ENCODE measurements at places on chromosomes 7 and 10. TPM values are rescaled to one million over a fixed set of nuclear protein-coding genes. Genes with fewer than 3 reads are reported as not detected.

DNA sequence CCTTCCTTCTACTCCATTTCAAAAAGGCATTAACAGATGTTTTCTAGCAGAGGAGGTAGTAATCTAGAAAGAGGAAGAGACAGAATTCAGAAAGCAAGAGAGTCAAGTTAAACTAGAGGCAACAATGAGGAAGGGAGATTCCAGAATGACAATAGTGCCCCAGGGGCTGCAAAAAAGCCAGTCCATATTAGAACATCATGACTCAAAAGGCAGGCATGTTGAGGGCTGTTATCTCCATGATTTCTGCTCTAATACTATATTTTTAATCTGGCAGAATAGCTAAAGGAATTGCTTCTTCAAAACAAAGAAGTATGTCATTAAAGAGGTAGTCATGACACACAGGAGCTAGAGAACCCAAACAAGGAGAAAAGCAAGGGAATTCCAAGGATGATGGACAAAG is 599.6 kb downstream of the INHBA start:
- no peak overlapping the region for H3K4me3 ChIP-seq
- H3K27ac ChIP-seq: no peak overlapping the region
- H3K4me1 ChIP-seq: peaks cover 6% of the 10 kb centered on the region
- H3K36me3 ChIP-seq: no peaks in the 10 kb centered on the region
- no peaks in the 10 kb centered on the region for H3K27me3 ChIP-seq

- H3K36me3 ChIP-seq: no peaks in the 10 kb centered on the region
- no peak for DNase-seq
- no peaks in the 10 kb centered on the region for H3K4me1 ChIP-seq
- H3K4me3 ChIP-seq: no peak overlapping the region
- H3K27ac ChIP-seq: no peak overlapping the region
- no peaks in the 10 kb centered on the region for H3K27me3 ChIP-seq
Observed at GRCh38 chr10:23912884-23913404, 296.0 kb upstream of the KIAA1217 start.

ACTL6B gene
- not detected for total RNA-seq

DNA sequence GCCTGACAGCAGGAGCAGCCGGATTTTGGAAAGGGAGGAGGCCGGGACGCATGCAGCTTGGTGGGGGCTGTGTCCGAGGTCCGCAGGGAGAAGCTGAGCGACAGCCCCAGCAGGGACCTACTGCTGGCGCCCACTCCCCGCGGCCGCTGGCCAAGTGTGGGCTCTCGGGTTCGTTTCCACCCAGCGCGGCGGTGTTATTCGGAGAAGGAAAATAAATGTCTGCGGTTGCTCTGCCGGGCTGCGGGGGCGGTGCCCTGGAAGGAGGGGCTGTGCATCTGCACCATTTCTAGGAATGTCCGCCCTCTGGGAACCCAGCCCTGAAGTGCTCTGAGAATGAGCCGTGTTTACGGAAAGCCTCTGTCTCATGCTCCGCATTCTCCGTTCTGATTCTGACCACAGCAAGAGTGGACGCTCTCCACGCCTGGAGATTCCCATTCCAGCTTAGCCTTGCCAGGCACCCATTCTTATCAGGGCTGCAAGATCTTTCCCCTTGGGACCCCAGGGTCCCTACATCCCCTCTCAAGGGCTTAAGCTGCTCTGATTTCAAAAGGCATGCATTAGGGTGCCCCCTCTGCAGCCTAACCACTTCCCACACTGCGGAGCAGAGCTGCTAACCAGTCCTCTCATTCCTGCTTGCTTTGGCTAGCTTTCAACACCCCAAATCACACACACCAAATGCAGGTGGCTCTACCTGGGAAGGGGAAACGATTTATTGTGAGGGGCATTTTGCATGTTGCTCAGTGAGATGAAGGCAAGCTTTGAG is 256.6 kb upstream of the GLI3 start:
- no peaks in the 10 kb centered on the region for H3K27me3 ChIP-seq
- peak; percentile 91 for DNase-seq

DNA sequence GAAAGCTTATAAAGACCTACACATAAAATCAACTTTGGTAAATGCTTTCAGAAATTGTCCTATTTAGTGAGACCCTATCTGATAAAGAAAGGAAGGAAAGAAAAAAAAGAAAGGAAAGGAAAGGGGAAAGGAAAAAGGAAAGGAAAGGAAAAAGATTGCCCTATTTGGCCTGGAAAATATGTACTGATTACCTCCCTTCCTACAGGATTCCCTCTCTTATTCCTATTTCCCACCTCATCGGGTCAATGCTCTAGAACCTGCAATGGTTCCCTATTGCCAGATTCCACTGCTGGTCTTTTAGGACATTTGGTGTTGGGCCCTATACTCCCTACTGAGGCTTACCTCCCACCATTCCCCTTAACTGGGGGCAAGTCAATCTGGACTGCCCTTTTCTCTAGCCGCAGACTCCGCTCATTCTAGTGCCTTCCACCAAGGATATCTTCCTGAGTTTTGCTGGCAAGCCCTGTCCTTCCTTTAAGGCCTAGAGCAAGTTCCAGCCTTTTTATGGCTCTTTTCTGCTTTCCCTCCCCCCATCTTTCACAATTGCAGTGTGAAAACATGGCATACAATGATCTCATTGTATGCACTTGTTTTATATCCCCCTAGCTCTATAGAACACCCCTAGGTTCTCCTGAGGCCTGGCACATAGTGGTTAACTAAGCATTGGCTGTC is 4.4 kb downstream of the DDIT4 start:
- H3K36me3 ChIP-seq: peaks cover 10% of the 10 kb centered on the region
- peaks cover 7% of the 10 kb centered on the region for H3K4me1 ChIP-seq
- DNase-seq: peak; percentile 52
- no peak overlapping the region for H3K4me3 ChIP-seq
- no peak overlapping the region for H3K27ac ChIP-seq

DNA sequence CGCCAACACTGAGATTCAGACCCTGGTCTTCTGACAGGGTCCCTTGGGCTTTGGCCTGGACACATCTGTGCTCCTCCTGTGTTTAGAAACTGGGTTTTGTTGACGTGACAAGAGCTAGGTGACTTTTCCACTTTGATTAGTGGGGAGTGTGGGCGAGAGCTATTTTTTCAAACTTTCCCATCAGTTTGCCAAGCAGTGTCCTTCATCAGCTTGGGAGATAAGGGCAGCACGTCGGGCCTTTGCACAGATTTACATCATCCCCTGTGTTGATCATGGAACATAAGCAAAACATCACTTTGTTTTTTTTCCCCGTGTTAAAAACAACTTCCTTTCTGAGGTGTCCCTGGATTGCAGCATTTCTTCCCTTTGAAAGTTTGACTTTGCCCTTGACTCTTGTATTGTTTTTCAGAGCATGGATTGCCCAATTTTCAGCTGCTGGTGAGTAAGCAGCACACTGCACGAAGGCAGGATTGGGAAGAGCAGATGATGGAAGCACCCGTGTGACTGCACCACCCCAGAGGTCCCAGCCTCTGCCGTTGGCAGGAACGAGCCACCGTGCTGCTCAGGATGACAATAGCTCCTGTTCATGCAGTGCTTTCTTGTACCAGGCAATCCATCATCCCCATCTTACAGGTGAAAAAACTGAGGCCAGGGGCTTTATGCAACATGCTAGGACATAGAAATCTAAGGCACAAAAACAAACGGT is 6.4 kb upstream of the IGFBP1 start:
- H3K4me3 ChIP-seq: no peak overlapping the region
- H3K36me3 ChIP-seq: no peaks in the 10 kb centered on the region
- H3K27ac ChIP-seq: no peak overlapping the region
- DNase-seq: peak; percentile 60

PGAM2 gene
- total RNA-seq: 0.26 TPM

SMARCD3 gene
- total RNA-seq: 23.8 TPM

DNA sequence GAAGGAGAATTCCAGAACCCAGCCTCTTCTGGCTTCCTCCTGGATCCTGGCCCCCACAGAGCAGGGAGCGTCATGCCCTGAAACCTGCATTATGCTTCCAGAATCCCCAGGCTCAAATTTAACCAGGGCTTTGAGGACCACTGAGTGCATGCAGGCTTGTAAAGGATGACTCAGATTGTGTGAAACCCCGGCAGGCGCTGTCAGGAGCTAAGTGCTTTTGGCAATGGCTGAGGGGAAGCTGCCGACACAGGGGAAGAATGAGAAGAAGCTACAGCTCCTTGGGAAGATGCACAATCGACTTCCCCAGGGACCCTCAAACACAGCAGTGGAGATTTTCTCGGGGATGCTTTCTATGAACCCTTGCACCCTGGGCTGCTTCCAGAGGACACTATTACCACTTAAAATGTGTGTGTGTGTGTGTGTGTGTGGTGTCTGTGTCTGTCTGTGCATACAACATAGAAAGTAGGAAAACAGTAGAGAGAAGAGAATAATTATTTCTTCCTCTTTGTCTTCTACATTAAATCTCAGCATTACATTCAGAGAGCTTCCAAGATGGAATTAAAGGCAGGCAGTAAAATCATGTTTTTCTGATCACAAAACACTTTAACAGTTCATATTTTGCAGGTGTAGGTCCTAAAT is 183.5 kb upstream of the INHBA start:
- peak; percentile 85 for DNase-seq
- H3K4me1 ChIP-seq: peaks cover 37% of the 10 kb centered on the region
- no peaks in the 10 kb centered on the region for H3K36me3 ChIP-seq
- no peaks in the 10 kb centered on the region for H3K27me3 ChIP-seq

- no peaks in the 10 kb centered on the region for H3K27me3 ChIP-seq
- no peaks in the 10 kb centered on the region for H3K36me3 ChIP-seq
- no peaks in the 10 kb centered on the region for H3K4me1 ChIP-seq
- no peak overlapping the region for H3K4me3 ChIP-seq
- no peak for DNase-seq
Observed at GRCh38 chr10:43000021-43000411, 76.9 kb upstream of the RET start.

FOXP2 gene
- 8.4 TPM for total RNA-seq

SFRP5 gene
- not detected for total RNA-seq

GRCh38 chr7:2380461-2380860 is 22.9 kb upstream of the CHST12 start:
- no peak overlapping the region for H3K27ac ChIP-seq
- no peaks in the 10 kb centered on the region for H3K4me1 ChIP-seq
- H3K4me3 ChIP-seq: no peak overlapping the region
- peaks cover 36% of the 10 kb centered on the region for H3K36me3 ChIP-seq

PNLIPRP2 gene
- total RNA-seq: not detected

DNA sequence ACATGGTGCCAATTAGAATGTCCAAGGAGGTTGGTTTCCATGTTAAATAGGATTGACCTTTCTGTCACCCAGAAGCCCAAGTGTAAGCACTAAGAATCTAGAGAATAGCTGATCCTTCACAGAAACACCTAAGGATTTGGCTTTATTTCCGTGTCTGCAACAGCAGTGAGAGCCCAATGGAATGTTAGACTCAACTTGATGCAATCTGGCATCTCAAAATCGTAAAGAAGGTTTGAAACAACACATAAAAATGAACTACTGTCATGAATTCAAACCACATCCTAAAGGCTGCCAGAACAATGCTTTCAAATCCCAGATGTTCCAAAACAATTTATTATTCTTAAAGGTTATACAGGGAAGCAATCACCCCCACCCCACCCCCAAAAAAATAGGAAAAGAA is 18.6 kb downstream of the PPP1R3C start:
- peak overlapping the region; percentile 82 for H3K27ac ChIP-seq
- H3K36me3 ChIP-seq: no peaks in the 10 kb centered on the region
- no peak overlapping the region for H3K4me3 ChIP-seq
- H3K4me1 ChIP-seq: peaks cover 21% of the 10 kb centered on the region

DNA sequence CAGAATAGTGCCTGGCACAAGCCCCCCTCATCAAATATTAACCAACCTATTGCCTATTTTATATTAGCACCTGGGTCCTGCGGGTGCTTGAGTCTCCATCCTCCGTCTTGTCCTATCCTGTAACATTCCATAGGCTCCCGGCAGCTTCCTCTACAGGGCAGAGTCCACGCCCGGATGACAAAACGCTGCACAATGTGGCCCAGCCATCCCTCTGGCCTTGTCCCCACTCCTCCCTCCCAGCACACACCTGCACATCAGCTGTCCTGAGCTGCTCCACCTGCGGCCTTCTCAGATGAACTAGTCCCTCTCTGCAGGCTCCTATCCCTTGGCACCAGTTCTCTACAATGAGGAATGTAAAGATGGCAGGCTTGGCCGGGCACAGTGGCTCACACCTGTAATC is 153.5 kb upstream of the PDE1C start:
- H3K36me3 ChIP-seq: no peaks in the 10 kb centered on the region
- H3K27me3 ChIP-seq: no peaks in the 10 kb centered on the region
- no peak for DNase-seq
